ENCODE measurements at places on chromosomes 3 and 15.

GRCh38 chr3:112688819-112689218 lies 47.9 kb upstream of the CCDC80 start:
- no peak for DNase-seq

DNA sequence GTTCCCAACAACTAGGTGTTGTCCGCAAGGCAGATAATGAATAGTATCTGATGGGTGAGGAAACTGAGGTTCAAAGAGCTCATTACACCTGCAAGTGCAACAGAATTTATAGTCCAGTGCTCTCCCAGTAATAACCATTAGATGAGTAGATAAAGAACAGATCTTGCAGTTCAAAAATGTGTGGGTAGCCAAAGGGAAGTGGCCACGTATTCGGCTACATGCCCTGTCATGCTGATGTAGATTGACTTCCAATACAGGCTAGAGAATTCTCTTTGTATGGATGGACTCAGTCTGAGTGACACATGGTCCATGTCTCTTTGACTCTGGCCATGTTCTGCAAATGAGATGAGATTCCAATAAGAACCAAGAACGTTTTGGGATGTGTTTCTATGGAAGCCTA lies 187.9 kb upstream of the LPP start:
- no peak for DNase-seq

- peak; percentile 49 for DNase-seq
Observed at GRCh38 chr3:128297401-128298138, 144.3 kb downstream of the EEFSEC start.

- DNase-seq = no peak
Observed at GRCh38 chr3:97974996-97975395, 2.8 kb upstream of the RIOX2 start.

GRCh38 chr3:134334901-134335280 lies 39.4 kb downstream of the AMOTL2 start:
- no peak for DNase-seq

GRCh38 chr3:68373727-68374126 lies 558.6 kb downstream of the TAFA4 start:
- no peak for DNase-seq

GRCh38 chr15:29835301-29835700 lies 13.0 kb upstream of the TJP1 start:
- no peak for DNase-seq

GRCh38 chr3:123012652-123013051 lies 14.9 kb downstream of the SEMA5B start:
- no peak for DNase-seq

DNA sequence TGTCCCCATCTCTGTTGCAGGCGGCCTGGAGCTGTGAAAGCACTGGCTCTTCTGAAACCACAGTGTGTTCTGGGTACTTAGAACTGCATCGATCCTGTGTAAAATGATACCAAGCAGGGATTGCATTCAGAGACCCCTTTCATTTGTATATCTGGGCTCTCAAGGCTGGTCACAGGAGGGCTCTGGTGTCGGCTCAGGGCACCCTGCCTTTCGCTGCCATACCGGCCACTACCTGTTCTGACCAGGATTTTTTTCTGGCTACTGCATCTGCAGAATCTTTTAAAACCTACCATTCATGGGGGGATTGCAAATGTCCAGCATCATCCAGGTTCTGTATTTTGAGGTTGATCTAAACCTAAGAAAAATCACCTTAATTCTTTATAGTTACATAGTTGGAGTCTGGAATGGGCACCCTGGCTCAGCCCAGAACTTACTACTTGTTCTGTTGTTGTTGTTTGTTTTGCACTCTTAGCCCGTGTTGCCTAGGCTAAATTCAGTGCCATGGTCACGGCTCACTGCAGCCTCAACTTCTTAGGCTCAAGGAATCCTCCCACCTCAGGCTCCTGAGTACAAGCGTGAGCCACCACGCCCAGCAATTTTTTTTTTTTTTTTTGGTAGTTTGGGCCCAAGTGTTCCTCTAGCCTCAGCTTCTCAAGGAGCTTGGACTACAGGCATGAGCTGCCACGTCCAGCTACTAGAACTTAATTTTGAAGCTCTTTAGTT lies 52.7 kb downstream of the TRIM71 start:
- DNase-seq = no peak

- DNase-seq = no peak
Observed at GRCh38 chr3:4069796-4070195, 233.4 kb upstream of the SETMAR start.

DNA sequence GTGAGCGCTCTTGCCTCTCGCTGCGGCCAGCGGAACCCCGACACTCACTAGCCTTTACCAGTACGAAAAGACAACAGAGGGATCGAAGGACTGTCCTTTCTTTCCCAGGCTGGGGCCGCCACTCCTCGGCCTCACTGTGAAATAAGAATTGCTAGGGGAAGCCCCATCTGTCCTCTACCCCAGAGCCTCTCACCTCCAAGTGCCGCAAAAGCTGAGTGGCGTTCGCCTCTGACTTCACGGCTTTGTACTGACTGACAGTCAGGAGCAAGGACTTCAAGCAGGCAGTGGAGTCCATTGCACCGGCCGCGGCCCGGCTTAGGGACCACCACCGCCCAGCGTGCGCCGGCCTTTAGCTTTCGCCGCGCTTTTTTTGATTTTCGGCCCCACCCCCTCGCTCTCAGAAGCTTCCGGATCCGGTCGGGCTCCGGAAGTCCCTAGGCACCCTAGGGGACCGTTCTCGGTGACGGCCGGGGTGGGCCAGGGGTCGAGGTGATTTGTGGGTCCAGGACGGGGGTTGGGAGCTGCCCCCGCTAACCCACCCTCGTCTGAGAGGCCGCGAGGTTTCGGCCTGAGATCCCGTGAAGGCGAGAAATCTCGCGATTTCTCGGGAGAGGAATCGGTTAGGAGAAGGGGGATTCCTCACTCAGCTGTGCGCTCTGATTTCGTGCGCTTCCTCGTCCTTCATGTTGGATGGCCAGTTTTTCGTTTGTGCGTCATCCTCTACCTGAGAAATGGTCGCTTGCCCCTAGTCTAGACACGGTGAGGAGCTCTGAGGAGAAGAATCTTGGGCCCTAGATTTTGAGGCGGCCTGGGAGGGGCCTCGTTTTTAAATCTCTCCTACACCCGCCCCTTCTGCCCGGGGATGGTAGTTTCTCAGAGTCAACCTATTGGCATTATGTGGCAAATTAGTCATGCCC lies at the start of the genes CIP2A and DZIP3:
Gene CIP2A, minus strand, starts transcription at position 358 of the 917 bp plus-strand sequence. Its CDS starts 63 bp downstream, at position 295.
Gene DZIP3, plus strand, starts transcription at position 642 of the 917 bp plus-strand sequence. CDS start 15,685 bp downstream, outside the sequence.
- DNase-seq = peak; percentile 96

GRCh38 chr3:66441129-66441528 lies 59.7 kb downstream of the LRIG1 start:
- no peak for DNase-seq

DNA sequence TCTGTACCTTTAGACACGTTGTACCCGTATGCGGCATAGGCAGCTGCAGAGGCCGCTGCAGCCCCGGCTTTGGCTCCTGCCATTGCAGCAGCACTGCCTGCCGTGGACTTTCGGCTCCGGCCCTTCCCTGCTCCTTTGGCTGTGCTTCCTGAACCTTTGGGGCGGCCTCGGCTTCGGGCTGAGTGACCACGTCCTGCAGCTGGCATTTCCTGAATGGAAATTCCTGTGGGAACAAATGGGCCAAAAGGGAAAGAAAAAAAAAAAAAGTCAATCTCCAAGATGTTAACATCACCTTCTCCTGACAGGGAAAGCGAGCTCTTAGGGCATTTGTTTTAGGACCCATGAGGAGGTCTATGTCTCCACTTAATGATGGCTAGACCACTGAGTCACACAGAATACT lies 29.6 kb downstream of the CHAC1 start:
- no peak for DNase-seq

DNA sequence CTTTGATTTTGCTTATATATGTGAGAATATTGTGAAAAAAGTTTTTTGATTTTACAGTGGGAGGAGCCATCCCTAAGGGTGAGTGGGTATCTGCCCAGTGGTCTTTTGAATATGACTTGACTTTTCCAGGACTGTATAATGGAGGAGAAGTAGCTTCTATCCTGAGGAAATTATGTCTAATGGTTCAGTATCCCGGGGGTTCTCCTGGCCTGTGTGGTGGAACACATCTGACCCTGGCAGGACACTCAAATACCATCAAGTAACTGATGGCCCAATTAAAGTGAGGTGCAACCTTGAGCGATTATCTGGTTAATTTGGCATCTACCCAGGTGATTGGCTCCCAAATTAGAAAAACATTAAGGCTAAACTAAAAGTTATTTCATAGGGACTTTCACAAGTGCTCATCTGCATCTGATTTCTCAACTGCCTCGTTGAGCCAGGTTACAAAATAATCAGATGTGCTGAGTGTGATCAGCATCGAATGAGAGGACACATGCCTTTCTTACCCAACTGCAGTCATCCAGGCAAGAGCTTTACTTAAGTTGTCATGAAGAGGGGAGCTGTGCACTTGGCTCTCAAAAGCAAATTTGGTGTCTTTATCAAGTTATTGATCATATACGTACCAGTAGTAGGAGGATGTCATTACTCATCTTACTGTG lies 201.4 kb downstream of the IL5RA start:
- no peak for DNase-seq

- DNase-seq = no peak
Observed at GRCh38 chr3:16824081-16824696, 60.6 kb upstream of the PLCL2 start.

- DNase-seq = no peak
Observed at GRCh38 chr15:91142106-91142744, 42.2 kb downstream of the SV2B start.

DNA sequence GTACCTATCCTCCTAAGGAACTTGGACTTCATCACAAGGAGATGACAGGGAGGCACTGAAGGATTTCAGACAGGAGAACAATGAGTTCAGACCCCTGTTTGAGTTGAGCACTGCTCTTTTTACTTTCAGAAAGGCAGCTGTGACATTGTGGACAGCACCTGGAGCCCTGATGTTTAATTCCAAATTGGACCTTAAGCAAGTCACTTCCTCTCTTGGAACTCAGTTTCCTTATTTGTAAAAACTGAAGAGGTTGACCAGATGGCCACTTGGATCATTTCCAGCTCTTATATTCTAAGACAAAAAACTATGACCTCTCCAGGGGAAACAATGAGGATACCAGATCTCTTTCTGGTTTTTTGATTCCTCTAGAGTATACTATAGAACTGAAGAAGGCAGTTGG lies 34.1 kb upstream of the SMAD3 start:
- no peak for DNase-seq

DNA sequence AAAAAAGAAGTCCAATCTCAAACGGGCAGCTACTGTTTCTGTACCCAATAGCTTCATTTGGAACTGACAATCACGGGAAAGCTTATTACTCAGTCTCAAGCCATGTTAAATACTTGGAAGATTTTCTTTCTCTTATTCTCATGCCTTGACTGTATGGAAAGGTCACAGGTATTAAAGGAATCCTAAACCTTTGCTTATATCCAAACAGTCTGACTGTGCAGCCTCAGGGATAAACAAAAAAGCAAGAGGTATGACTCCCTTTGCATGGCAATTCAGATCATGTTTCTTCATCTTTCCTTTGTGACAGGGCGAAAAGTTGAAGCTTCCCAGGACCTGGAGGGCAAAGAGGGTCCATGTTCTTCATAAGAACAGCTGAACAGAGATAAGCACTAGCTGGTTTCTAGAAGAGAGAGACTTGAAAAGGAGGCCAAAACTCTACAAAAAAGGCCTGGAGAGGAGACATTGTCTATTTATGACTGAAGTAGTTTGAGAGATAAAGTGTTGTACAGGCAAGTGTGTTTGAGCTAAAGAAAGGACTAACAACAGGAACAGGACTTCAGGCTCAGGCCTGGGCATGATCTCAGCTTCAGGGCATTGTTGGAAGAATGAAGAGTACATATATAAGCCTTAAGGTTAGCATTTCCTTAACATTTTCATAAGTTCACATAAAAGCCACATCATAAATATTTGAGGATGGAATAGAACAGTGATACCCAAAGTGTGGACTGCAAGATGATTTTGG lies 231.0 kb upstream of the THRB start:
- DNase-seq = no peak

GRCh38 chr15:28093752-28094535 lies 5.2 kb downstream of the OCA2 start:
- no peak for DNase-seq

DNA sequence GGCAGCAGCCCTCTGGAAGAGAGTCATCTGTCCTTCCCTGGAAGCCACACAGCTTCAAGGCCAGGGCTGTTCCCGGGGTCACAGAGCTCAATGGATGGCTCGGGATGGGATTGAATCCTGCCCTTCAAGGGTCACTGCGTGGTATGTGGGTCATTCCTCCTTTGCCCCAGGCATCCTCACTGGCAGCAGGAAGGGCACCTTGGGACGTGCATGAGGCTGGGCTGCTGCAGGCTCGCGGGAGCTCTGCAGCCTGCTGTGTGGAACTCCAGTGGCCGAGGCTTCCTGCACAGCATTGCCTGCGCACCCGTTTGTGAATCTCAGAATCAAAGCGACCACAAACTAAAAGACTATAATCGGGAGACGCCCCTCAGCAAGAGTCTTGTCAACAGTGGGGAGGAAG lies 60.7 kb downstream of the PCSK6 start:
- no peak for DNase-seq

GRCh38 chr3:123027292-123028232 lies at the start of gene SEMA5B:
TSS of gene SEMA5B (minus strand) at chr3:123027763. CDS start at chr3:122961263, 66,500 bp downstream.
- DNase-seq = peak; percentile 75

DNA sequence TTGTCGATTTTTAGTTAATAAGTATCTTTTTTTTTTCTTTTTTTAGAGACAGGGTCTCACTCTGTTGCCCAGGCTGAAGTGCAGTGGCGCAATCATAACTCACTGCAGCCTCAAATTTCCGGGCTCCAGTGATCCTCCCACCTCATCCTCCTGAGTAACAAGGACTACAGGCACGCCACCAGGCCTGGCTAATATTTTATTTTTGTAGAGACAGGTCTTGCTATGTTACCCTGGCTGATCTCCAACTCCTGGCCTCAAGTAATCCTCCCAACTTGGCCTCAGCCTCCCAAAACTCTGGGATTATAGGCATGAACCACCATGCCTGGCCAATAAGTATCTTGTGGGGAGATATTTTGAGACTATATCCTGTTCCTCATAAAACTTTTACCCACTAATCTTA lies 29.4 kb upstream of the ARID3B start:
- no peak for DNase-seq

- no peak for DNase-seq
Observed at GRCh38 chr15:60090747-60091146, 86.6 kb downstream of the FOXB1 start.
